Kasumi-1 (cell line): ENCODE measurements at places on chromosomes 4 and X.

DNA sequence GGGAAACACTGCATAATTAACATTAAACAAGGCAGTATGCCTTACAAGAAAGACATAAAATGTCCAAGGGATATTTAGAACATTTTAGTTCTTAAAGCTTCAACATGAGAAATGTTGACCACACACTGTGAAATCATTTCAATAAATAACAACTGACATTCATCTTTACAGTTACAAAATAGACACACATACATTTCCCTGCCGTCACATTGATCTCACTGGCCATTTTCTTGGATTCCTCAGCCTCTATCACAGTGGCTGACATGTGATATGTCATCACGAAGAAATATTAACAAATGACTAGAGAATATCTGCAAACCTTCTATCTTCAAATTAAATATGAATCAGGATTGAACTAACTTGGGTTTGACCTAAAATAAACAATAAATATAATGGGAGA is 1.9 kb downstream of the CXCL2 start:
- no peak for DNase-seq

GRCh38 chr4:121642876-121643585 is 53.7 kb downstream of the ANXA5 start:
- DNase-seq, result no peak

- peak; percentile 91 for DNase-seq
Measured at GRCh38 chr4:102868153-102868780, 525 bp upstream of the CISD2 start.

DNA sequence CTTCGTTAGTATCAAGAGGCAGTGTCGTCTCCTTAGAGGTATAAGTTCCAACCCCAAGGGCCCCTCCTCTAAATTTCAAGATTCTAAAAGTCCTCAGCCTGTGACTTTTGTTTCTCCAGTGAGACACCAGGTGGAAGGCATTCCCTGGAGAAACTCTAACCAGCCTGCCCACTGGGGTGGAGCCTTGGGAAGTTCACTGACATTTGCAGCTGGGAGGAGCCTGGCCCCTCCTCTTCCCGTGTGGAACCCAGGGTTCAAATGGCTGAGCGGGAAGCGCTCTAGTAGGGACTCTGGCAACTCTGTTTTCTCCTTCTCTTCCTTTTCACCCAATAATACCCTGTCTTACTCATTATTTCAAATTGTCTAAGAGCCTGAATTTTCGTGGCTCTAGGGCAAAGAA is 325.0 kb downstream of the TLL1 start:
- no peak for DNase-seq

DNA sequence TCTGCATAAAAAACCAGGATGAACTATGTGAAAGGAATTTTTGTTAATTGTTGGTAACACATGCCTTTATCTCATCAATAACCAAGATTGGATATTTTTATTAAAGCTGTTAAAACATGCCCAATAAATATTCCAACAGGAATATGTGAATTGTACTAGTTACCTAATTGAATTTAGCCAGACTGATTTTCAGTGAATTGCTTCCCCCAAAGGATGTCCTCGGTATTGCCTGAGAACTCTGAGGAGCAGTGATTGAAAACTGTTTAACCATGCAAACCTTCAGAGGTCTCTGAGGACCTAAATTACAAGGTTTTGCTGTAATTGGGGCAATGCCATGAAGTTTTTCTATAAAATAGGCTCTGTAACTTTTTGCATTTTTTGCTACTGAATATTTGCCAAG is 66.6 kb downstream of the BLTP1 start:
- peak; percentile 22 for DNase-seq

- DNase-seq, result peak; percentile 17
Measured at GRCh38 chr4:39970671-39971640, 6.8 kb downstream of the PDS5A start.

DNA sequence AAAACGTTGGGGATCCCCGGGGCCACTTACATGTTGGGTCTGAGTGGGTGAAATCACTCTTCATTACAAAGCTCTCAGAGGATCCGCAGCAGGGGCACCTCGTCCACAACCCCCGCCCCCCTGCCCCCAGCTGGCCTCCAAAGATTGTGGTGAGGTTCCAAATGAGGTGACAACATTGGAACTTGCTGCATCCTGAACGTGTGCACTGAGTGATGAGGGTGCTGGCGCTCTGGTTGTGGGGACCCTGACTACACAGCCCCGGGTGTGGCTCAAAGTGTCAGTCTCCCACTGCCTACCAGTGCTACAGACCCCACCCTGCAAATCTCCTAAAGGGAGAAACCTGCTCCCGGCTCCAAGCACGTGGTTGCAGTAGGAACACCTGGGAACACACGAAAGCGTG is 111.9 kb downstream of the PHKA2 start:
- DNase-seq, result no peak

DNA sequence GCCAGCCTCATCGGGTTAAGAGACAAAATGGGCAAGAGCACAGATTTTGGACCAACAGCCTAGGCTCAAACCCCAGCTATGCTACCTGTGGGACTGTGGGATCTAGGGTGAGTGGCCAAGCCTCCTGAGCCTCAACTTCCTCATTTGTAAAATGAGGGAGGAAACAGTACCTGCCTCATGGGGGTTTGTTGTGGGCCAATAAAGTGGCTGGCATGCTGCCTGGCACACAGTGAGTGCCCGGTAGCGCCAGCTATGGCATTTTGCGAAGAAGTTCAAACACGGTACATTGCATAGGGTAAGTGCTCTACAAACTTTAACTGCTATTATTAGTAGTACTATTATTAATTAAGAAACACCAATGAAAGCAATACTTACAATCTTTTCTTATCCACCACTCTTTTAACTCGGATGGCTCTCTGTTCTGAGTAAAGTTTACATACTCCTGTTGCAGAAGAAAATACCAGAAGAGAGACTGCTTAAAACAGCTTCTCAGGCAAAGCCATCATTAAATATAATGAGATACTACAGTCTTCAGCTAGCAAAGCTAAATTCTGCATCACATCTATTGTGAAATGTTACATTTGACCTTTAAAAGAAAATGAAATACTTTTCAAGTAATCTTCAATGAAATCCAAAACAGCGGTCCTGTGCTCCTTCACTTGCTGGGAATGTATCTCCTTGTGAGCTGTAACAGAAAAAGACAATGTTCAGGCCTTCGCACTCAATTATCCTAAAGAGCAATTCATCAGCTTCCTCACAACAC is 70.1 kb downstream of the NSG1 start:
- DNase-seq, result no peak

DNA sequence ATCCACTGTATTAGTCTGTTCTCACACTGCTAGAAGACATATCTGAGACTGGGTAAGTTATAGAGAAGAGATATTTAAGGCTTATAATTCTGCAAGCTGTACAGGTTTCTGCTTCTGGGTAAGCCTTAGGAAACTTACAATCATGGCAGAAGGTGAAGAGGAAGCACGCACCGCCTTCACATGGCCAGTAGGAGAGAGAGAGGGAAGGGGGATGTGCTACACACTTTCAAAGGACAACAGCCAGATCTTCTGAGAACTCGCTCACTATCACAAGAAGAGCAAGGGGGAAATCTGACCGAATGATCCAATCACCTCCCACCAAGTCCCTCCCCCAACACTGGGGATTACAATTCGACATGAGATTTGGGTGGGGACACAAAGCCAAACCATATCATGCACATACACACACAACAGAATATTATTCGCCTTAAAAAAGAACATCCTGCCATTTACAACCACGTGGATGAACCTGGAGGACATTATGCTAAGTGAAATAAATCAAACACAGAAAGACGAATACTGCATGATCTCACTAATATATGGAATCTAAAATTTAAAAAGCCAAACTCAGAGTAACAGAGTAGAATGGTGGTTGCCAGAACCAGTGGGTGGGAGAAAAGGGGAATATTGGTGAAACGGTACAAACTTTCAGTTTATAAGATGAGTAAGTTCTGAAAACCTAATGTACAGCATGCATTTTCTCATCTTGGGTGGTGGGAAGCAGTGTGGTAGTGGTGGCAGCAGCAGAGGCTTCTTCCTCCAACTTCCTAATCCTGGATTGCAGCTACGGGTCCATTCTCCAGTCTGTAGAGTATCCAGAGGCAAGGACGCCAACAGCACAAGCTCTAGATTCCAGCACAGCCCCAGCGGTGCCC is 12.8 kb downstream of the FRYL start:
- no peak for DNase-seq

- DNase-seq, result no peak
Measured at GRCh38 chrX:51802917-51803688, 59.9 kb downstream of the GSPT2 start.

GRCh38 chr4:56139241-56139827 is 190.6 kb downstream of the CEP135 start:
- no peak for DNase-seq

- DNase-seq, result no peak
Measured at GRCh38 chrX:134694333-134695322, 36.4 kb upstream of the PLAC1 start.

- no peak for DNase-seq
Measured at GRCh38 chrX:54745676-54746075, 52.4 kb downstream of the ITIH6 start.

- no peak for DNase-seq
Measured at GRCh38 chrX:70421618-70422017, 1.5 kb upstream of the GDPD2 start.

DNA sequence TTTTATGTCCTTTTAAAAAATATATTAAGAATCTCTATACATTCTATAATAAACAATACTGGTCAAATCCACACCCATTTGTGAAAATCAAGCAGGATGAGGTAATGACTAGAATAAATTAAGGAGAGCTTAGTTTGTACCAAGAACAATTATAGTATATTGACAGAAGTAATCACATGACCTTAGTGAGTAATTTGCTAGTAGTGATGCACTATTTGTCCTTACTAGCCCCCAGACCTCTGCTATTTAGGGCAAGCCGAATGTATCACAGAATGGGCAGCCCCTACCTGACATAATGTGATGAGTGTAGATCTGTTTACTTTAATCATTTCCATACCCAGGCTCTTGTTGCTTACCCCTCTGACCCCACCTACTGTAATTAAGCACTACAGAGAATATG is 15.8 kb downstream of the ATP1B4 start:
- no peak for DNase-seq

GRCh38 chr4:16909281-16909680 is 10.8 kb upstream of the LDB2 start:
- no peak for DNase-seq

DNA sequence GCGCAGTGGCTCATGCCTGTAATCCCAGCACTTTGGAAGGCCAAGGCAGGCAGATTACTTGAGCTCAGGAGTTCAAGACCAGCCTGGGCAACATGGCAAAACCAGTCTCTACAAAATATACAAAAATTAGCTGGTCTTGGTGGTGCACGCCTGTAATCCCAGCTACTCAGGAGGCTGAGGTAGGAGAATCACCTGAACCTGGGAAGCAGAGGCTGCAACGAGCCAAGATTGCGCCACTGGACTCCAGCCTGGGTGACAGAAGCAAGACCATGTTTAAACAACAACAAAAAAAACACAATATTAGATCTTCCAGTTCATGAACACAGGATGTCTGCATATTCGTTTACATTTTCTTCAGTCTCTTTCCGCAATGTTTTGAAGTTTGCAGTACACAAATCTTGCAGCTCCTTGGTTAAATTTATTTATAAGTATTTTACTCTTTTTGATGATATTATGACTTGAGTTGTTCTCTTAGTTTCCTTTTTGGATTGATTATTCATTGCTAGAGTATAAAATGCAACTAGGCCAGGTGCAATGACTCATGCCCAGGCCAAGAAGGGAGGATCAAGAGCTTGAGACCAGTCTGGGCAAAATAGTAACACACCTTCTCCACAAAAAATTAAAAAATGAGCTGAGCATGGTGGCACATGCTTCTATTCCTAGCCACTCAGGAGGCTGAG is 30.4 kb upstream of the ABCG2 start:
- no peak for DNase-seq
